Naive thymus-derived CD4-positive, alpha-beta T cell (primary cell): ENCODE measurements at places on chromosomes 3 and 15.

DNA sequence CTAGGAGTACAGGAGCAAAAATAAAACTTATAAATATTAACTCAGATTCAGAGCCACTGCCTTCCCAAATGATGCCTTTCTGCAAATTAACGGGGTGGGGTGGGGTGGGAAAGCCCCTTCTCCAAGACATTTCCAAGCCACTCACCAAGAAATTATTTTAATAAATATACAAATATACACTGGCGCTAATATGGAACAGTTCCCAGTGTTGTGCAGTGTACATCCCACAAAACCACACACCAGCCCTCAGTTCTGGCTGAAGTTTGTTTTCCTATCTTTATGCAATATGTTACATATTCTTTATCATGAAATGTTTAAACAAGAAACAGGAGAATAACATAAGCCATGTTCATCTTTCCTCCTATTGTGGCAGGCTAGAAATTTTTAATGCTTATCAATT, 53.0 kb upstream of the GYG1 start:
- no peak for DNase-seq

DNA sequence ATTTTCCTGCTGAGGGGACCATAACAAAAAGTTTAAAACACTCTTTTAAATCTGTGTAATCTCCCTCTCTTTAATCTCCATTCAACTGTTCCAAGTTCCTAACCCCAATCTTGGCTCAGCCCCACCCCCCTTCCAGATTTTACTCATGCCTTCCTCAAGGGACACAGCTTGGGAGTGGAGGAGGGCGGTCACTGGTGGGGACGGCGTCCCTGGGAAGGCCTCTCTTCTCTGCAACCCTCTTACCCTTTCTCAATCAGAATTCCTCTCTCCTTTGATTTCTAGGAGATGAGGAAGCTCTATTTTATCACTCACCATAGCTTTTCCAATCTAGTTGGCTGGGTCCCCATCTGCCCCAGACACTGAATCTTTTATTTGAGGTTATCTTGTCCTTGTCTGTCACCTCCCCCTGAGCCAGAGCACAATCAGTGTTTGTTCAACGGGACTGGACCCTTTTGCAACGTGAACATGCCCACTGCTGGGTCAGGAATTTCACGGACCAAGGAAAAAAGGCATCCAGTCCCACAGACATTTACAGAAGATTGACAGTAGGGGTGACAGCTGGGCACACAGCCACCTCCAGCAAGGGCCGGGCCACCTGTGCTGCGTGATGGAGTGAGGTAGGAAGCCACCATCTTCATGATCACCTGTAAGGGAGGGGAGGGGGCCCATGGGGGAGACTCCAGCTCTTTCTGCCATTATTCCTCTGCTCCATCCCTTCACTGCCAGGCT, 84.0 kb upstream of the HERC1 start:
- DNase-seq = no peak

DNA sequence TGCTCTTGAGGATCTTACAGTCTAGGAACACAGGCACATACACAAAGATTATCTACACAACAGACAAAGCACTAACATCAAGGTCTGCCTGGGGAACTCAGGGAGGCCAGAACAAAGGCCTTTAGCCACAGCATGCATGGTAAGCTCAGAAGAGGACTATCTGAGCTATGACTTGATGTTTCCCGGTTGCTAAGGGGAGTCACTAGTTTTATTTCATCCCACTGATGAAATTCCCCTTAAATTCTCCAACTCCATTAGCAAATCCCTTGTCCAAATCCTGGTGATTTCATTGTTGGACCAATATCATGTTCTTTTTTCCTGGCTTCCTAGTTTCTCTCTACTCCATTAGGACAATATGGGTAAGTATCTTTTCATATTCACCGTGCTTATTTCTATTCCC, 23.3 kb downstream of the FBN1 start:
- no peak for DNase-seq

DNA sequence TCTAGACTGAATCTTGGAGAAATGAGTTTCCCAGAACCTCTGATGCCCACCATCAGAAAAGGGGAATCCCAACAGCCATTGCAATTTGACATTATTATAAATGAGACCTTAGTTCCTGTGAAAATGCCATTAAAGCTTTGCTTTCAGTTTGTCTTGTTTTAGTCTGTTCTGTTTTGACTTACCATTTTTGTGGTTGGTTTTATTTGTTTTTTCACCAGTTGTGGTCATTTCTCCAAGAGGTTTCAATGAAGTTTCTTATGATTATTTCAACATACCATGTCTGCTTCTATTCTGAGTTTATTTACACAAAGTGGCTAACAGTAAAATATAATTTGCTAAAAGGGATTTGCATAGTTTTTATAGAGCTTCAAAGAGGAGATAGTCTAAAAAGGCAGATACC, 175.0 kb upstream of the MCTP2 start:
- DNase-seq = no peak

GRCh38 chr3:187319699-187320302, 28.3 kb upstream of the MASP1 start:
- peak; percentile 37 for DNase-seq

DNA sequence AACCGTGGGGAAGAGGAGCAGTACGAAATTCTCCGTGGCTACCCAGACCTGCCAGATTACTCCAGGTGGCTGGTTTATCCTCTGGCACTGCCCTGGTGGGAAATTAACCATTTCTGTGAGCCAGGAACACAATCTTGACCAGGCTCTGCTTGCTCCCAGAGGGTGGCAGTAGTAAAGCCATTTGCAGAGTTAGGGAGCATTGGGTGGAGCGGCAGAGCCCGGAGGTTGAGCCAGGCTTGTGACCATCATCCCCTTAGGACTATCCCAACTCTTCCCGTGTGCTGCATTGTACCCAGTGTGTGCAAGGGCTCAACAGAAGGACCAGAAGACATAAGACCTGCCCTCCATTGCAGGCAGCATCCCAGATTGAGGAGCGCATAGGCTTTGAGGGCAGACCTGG, 5.3 kb downstream of the KNG1 start:
- DNase-seq = no peak

DNA sequence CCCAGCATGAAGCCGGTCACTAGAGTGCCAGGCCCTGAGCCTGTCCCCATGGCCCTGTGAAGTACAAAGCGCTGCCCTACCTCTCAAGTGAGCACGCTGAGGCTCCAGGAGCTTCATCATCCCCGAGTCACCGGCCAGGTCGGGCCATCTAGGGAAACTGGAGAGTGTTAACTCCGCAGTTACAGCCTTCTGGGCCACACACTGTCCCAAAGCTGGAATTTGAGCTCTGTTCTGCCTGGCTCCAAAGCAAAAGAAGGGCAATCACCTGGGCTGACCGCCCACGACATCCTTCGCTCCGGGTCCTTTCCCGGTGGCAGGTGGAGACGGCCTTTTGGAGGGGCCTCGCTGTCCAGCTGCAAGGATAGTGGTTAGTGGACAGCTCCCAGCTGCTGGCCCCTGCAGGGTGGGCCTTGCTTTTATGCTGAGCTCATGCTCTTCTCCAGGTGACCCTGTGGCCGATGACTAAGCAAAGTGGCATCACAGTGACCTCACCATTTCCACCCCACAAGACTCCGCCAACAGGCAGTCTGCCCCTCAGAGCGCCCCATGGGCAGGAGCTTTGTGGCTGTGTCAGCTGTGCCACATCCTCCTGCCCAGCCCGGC, 3.5 kb upstream of the MUC4 start:
- no peak for DNase-seq

DNA sequence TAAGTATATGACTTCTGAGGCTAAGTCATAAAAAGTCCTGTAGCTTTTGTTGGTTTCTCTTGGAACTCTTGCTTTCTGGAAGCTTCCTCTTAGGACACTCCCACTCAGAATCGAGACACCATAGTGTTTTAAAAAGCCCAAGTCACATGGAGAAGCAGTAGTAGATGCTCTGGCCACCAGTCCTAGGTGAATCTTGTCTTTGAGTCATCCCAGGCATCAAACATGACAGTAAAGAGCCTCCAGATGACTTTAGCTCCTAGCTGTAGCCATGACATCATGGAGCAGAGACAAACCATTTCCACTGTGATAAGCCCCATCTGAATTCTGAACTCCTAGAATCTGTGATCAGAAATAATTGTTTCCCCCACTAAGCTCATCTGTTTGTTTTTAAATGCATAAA, 42.1 kb downstream of the ISL2 start:
- no peak for DNase-seq

DNA sequence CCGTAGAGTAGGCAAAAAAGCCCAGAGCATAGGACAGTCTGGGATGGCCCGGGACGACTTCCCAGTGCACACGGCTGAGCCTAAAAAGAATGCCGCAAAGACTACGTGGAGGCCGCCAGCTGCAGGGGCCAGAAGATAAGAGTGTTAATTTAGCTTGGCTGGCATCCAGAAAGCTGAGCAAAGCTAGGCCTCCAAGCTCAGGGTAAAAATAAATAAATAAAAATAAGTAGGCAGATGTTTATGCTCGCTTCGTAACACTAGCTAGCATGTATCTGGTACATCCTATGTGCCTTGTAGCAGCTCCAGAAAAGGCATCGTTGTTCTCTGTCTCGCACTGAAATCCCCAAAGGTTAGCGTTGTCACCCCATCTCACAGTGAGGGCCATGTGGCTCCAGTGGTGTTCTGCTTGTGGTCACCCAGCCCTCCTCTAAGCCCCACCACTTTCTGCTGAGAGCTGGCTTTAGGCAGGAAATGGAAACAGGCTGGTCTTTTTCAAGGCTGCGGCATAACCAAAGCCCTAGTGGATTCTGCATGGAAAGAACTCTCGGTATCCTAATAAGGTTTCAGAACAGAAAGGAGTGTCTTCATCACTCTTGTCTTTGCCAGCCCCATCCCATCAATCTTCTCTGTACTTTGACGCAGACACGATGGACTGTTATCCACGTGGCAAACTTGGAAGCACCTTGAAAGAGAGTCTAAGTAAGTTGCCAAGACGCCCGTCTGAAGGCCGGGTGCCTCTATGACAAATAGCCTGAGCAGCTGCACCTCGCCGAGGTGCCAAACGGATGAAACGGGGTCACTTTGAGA, 58.1 kb upstream of the MEF2A start:
- no peak for DNase-seq

GRCh38 chr15:98443526-98443925, 204.8 kb upstream of the IGF1R start:
- no peak for DNase-seq

GRCh38 chr3:194870394-194871110, 184.9 kb downstream of the FAM43A start:
- no peak for DNase-seq

DNA sequence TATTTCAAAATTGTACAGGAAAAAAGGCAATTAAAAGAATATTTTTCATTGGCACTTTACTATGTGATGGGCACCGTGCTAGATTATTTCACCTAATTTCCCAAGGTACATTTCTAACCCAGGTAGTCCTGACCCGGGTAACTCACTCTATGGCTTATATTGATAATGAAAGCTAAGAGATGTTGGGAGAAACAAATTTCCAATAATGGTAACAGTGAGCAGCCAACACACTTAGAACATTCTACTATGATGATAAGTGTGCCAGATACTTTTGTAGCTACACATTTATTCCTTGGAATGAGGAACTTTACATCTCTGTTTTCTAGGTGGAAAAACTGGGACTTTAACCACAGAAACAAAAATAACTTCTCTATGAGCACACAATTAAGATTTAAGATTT, 7.5 kb downstream of the CCNL1 start:
- no peak for DNase-seq

- no peak for DNase-seq
Observed at GRCh38 chr15:75523011-75523410, 56.1 kb downstream of the PTPN9 start.

GRCh38 chr3:147509448-147509847, 100.3 kb downstream of the ZIC1 start:
- no peak for DNase-seq

- DNase-seq = no peak
Observed at GRCh38 chr15:68187559-68187958, 17.6 kb downstream of the CALML4 start.

DNA sequence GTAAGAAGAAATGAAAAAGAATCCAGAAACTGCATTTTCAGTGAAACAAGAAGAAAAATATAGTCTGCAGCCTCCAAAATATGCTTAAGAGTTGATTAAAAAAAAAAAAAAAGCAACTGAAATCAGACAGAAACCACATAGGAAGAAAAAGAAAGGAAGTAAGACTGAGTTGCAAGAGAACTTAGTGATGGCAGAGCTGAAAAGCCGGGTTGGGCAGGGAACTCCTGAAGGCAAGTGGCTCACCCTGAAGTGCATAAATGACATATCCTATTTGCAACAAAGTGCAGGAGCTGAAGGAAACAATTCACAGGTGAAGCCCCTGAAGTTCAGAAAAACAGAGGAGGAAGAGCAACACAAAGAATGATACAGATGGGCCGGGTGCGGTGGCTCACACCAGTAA, 108.8 kb upstream of the SLC25A36 start:
- no peak for DNase-seq

GRCh38 chr3:27657404-27657803, 64.7 kb downstream of the EOMES start:
- no peak for DNase-seq

- no peak for DNase-seq
Observed at GRCh38 chr3:130738241-130738640, 8.4 kb downstream of the PIK3R4 start.

DNA sequence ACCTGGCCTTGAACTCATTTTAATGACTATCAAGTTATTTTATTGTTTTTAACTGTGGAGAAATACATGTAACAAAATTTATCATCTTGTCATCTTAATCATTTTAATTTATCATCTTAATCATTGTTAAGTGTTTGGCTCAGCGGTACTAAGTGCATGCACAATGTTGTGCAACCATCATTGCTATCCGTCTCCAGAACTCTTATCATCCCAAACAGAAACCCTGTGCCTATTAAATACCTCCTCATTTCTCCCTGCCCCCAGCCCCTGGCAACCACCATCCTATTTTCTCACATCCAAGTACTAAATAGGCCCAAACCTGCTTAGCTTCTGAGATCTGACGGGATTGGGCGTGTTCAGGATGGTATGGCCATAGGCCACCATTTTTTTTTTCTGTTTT, 51.5 kb upstream of the UBP1 start:
- no peak for DNase-seq

DNA sequence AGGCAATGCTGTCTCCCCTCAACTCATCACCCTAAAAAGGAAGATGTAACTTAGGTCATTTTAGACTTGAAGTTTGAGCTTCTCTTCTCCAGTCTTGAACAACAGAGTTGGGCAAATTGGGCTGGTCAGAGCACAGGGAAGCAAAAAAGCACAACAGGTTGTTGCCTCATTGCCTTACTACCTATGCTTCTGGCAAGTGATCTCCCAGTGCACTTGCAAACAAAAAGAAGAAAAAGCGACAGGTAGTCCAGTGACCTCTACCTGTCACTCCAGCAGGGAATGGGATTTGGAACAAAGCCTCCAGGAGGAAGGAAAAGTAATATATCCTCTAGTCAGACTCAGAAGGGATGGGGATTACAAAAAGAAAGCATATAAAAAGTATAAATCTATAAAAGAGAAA, 160.2 kb upstream of the MANF start:
- DNase-seq = no peak
